Temporal lobe (tissue), 4 donors: ENCODE measurements at places on chromosomes 3 and 15. TPM values are rescaled to one million over a fixed set of nuclear protein-coding genes. Genes with fewer than 3 reads are reported as not detected.

SKOR1 gene
- total RNA-seq: 0.25 TPM

APOD gene
- total RNA-seq: 7.4 TPM

SLCO2A1 gene
- 0.74 TPM for total RNA-seq

CFAP91 gene
- 4.9 TPM for total RNA-seq

RAD51 gene
- total RNA-seq: 0.74 TPM

THUMPD3 gene
- 60.2 TPM for total RNA-seq

CNTN3 gene
- 28.3 TPM for total RNA-seq

LYZL4 gene
- total RNA-seq: not detected

CYP8B1 gene
- not detected for total RNA-seq

CCDC54 gene
- total RNA-seq: 0.25 TPM

CISH gene
- total RNA-seq: 0.74 TPM

GP9 gene
- 0.25 TPM for total RNA-seq

MB21D2 gene
- 45.5 TPM for total RNA-seq

CDHR4 gene
- under 0.01 TPM for total RNA-seq

COL6A6 gene
- 0.49 TPM for total RNA-seq

GRK7 gene
- 0.25 TPM for total RNA-seq

GUCA1C gene
- total RNA-seq: not detected

DAZL gene
- not detected for total RNA-seq

PFN2 gene
- 350 TPM for total RNA-seq

LRRC49 gene
- 95.6 TPM for total RNA-seq

SCN11A gene
- 0.25 TPM for total RNA-seq

LMOD3 gene
- under 0.01 TPM for total RNA-seq

ITIH4 gene
- 2.2 TPM for total RNA-seq

SLC22A14 gene
- total RNA-seq: 0.25 TPM

ERICH6 gene
- 0.25 TPM for total RNA-seq

C3orf18 gene
- total RNA-seq: 8.9 TPM

ARNT2 gene
- 72.8 TPM for total RNA-seq

CELF6 gene
- total RNA-seq: 10.3 TPM

PLCH1 gene
- total RNA-seq: 12.0 TPM

CCR3 gene
- total RNA-seq: not detected

TMEM43 gene
- total RNA-seq: 36.4 TPM

ZNF620 gene
- total RNA-seq: 9.3 TPM

MYO1E gene
- total RNA-seq: 13.8 TPM

RBM6 gene
- 73.8 TPM for total RNA-seq

FBXO40 gene
- under 0.01 TPM for total RNA-seq

GPR160 gene
- total RNA-seq: 2.2 TPM

CD276 gene
- 36.6 TPM for total RNA-seq

KBTBD8 gene
- 9.8 TPM for total RNA-seq

ZNF662 gene
- 15.0 TPM for total RNA-seq

OR5H14 gene
- total RNA-seq: not detected

EBLN2 gene
- total RNA-seq: 3.9 TPM

CTXN2 gene
- 0.25 TPM for total RNA-seq

LRRIQ4 gene
- total RNA-seq: 0.49 TPM

RTP1 gene
- total RNA-seq: 0.25 TPM

OR5H6 gene
- not detected for total RNA-seq

RTP4 gene
- total RNA-seq: not detected

TLR9 gene
- total RNA-seq: not detected

CD86 gene
- total RNA-seq: 1.2 TPM

SERPINI2 gene
- 0.74 TPM for total RNA-seq

PRSS50 gene
- total RNA-seq: 0.25 TPM

SLC9C1 gene
- total RNA-seq: 0.25 TPM

SATB1 gene
- 86.5 TPM for total RNA-seq

PRTG gene
- 4.9 TPM for total RNA-seq

GOLGA6L9 gene
- total RNA-seq: 7.9 TPM

AADAC gene
- not detected for total RNA-seq

SMAD6 gene
- total RNA-seq: 1.7 TPM

POPDC2 gene
- 1.5 TPM for total RNA-seq

ZFAND6 gene
- 76.5 TPM for total RNA-seq

EPB42 gene
- total RNA-seq: 1.2 TPM
